Stimulated activated CD8-positive, alpha-beta memory T cell treated with anti-CD3 and anti-CD28 coated beads, Interleukin-4, amount 100 ng/mL, for 1 hour (primary cell): ENCODE measurements at places on chromosomes 16 and 17.

DNA sequence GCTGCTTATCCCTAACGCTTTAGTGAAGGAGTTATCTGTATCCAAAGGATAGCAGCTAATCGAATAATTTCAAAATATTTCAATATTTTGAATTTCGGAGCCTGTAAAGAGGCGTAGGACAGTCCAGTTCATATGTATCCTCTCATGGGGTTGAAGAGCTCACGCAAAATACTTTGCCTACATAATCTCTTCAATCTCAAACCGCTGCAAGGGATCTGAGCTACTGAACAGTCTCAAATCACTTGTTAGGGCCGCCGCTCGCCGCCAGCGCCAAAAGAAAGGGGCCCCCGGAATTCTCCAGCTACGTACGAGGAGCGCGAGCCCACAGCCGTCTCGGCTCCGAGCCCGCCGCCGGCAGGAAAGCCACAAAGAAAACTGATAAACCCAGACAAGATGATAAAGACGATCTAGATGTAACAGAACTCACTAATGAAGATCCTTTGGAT lies 601 bp upstream of the RFWD3 start:
- DNase-seq: no peak

DNA sequence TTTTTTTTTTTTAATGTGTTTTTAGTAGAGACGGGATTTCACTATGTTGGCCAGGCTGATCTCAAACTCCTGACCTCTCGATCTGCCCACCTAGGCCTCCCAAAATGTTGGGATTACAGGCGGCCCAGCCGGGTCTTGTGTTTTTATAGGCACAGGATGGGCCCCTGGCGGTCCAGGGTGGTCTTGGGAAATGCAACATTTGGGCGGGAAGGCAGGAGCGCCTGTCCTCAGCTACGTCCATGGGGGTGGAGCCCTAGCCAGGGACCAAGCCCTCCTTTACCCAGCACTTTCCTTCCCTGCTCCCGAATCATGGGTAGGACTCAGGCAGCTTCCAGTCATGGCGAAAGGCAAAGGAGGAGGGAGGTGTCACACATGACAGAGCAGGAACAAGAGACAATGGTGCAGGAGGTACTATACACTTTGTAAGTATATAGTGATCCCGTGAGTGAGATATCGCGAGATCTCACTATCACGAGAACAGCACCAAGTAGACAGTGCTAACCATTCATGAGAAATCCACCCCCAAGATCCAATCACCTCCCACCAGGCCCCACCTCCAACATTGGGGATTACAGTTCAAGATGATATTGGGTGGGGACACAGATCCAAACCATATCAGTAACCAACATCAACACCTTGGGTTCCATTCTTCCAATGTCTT lies 226.7 kb upstream of the WSCD1 start:
- DNase-seq: no peak

DNA sequence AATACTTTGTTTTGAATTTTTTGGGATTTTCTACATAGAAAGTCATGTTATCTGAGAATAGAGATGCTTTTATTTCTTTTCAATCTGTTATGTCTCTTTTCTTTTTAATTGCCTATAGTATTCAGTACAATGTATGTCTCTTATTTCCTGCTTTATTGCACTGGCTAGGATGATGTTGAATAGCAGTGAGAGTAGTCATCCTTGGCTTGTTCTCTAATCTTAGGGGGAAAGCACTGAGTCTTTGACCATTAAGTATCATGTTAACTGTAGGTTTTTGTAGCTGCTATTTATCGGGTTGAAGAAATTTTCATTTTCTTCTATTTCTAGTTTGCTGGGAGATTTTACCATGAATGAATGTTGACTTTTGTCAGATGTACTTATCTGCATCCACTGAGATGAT lies 10.0 kb upstream of the ABCA3 start:
- no peak for DNase-seq

GRCh38 chr16:59849716-59850115 lies 1115.6 kb upstream of the GOT2 start:
- DNase-seq: no peak

DNA sequence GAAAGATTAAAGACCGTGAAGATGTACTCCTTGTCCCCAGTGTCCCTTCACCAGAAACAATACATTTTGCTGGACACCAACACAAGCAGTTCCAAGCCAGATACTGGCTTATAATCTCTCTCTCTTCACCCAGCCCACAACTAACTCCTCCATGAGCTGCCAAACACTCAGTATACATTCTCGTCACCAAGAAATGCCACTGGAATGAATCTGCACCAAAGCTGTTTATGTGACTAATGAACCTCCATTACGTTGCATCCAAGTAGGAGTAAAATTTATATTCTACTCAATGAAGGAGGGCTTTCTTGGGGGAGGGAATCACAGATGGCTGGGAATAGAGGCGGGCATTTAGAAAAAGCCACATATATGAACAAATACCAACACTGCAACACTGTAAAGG lies 20.9 kb upstream of the SOX9 start:
- no peak for DNase-seq

- DNase-seq: no peak
These were observed 15.8 kb downstream of the GPR142 start for GRCh38 chr17:74383141-74383540.

- DNase-seq: no peak
These were observed 10.3 kb upstream of the PVALEF start for GRCh38 chr17:81154961-81155360.

GRCh38 chr16:15034266-15035162 lies 21.4 kb downstream of the NTAN1 start:
- no peak for DNase-seq

- no peak for DNase-seq
These were observed 16.7 kb downstream of the GNGT2 start for GRCh38 chr17:49193513-49194296.

DNA sequence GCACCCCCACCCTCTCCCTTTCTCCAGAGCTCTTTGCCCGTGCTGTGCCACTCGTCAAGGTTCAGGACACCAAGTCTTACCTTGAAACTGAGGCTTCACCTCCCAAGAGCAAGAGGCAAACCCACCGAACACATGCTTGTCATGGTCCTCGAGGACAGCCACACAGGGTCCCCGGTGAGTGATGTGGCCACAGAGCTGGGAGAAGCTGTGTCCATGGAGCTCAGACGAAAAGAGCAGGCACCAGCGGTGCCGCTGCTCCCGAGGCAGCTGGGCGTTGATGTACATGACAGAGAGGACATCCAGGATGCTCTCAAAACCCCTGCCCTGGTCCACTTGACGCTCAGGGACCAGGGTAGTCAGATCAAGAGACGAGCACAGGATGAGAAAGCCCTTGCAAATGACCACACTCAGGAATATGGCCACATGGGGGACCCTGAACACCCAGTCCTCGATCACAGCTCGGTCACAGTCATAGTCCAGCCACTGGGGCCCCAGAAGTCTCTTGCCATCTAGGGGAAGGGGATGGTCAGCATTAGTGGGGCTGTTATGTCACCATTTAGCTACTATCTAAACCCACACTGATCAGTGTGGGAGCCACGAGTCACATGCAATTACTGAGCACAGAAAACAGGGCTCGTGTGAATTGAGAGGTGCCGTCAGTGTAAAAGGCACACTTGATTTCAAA lies 17.8 kb downstream of the MEAK7 start:
- no peak for DNase-seq

- DNase-seq: no peak
These were observed 88.8 kb upstream of the ANKFN1 start for GRCh38 chr17:56064506-56064905.

- no peak for DNase-seq
These were observed 2.7 kb upstream of the PDE6G start for GRCh38 chr17:81659038-81659437.

DNA sequence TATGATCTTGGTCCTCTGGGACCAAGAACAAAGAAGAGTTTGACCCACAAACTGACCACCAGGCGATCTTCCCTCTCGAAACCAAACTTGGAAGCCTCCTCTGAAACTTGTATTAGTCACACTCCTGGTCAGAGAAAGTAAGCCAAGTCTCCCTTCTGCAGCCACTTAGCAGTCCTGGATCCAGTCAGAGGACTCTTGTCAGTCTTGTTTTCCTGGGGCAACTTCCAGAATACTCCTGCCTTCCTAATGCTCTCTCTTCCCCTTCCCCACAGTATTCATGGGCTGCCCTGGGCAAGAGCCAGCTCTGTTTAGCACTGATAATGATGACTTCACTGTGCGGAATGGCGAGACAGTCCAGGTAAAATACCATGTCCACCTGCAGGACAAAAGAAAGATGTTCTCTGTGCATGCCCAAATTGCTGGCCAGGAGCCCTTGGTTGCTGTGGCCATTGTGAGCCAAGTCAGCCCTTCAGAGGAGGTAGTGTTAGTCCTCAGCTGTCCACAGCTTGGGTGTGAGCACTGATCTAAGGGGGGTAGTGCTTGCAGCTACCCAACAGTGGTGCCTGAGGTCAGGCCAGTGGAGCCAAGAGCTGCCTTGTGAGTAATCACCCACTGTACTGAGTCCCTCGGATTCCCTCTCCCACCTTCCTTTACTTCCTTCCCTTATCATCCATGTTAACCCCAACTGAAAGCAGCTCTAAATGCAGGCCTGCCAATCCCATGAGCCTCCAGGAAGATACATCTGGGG lies 31.2 kb downstream of the CDH3 start:
- no peak for DNase-seq

GRCh38 chr17:4519361-4519788 lies 20.7 kb downstream of the SPNS2 start:
- no peak for DNase-seq

DNA sequence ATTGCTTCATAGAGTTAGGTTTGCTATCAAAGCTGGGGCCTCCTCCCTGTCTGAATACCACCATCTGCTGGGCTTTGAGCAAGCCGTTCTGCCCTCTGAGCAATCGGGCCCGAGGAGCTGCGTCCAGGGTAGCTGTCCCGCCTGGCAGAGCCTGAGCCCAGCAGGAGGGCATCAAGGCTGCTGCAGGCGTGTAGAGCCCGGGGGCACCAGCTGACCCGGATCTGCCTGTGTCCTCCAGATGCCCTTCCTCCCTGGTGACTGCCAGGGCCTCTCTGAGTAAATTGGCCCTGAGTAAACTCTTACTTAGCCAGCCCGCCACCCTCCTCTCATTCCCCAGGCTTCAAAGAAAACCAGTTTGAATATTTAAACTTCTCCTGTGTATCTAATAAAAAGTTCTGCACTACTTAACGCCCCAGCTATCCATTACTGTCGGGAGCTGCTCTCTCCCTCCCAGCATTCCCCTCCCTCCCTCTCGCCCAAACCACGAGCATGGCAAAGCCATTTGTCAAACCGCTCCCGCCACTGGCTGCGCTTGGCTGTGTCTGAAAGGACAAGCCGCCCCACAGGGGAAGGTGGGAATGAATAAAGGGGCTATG lies 16.4 kb downstream of the CDK5RAP3 start:
- no peak for DNase-seq

- DNase-seq: no peak
These were observed 229.6 kb downstream of the PARN start for GRCh38 chr16:14400285-14400977.

DNA sequence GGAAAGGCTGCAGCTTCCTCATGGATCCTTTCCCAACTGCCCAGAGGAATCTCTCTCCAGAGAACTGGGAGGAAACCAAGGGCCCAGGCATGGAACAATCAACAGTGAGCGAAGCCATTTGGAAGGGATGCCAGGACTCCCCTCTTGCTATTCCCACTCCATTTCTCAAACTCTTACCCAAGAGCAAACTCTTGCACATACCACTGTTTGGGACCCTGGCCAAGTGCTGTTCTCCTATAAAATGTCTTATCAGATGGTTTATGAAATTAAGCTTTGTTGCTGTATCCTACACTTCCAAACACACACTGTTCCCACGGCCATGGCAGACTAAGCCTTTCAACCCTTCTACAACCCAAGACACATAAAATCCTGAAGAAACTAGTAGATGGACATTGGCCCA lies 48.3 kb upstream of the AXIN2 start:
- DNase-seq: no peak

GRCh38 chr17:1179818-1180742 lies at the start of gene ABR:
Gene ABR (minus strand): TSS chr17:1179981. CDS start chr17:1179727, 254 bp downstream.
- DNase-seq: peak; percentile 50

- DNase-seq: peak; percentile 66
These were observed 4.2 kb upstream of the MXRA7 start for GRCh38 chr17:76714822-76715495.

GRCh38 chr16:28110479-28110878 lies 47.0 kb upstream of the GSG1L start:
- no peak for DNase-seq

DNA sequence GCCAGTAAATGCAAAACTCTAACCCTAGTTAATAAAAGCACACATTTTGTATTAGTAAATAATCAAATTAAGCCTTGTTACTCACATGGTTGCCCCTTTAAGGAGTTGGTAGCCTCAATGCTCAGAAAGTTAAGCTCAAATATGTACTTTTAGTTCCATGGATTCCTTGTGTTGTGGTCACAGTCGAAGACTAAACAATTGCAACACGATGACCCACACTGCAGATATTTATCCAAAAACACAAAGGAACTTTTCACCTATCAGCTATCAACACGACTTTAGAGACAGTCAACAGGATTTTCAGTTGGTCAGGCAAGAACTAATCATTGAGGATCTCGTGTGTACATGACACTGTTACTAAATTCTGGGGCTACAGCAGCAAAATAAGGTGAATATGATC lies 47.4 kb upstream of the NUDT7 start:
- no peak for DNase-seq

DNA sequence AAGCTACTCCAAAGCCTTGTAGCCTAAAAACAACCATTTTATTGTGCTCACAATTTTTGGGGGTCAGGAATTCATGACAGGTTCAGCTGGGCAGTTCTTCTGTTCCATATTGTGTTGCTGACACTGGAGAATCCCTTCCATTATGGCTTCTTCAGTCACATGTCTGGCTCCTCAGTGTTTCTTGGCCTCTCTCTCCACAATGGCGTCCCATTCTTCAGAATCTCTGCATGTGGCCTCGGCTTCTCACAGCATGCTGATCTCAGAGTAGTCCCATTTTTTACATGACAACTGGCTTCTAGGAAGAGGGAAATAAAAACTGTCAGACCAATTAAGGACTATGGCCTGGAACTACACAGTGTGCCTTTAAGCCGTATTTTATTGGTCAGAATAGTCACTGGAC lies 49.7 kb downstream of the NF1 start:
- no peak for DNase-seq

DNA sequence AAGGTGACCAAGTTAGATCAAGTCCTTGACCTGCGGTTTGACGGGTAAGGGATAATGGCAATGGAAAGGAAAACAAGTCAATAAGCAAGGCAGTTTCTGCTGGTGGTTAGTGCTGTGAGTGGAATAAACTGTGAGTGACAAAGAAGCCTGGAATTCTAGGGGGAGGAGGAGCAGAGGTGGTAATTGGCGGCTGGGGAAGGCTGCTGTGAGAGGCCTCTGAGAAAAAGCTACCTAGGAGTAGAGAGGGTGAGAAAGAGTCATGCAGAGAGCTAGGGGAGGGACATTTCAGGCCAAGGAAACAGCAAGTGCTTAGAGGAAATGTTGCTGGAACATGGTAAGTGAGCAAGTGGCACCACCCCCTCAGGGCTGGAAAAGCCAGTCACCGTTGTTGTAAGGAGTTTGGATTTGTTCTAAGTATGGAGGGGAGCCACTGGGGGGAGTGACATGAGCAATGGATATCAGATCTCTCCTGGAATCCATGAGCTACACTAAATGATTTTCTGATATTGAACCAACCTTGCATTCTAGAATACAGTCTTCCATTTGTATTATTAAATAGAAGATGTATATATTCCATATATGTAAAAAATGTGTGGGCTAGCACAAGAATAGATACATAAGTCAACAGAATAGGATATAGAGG lies 6.7 kb downstream of the NLRC3 start:
- no peak for DNase-seq
